Right hindlimb (tissue), 1 donor: ENCODE measurements at places on chromosomes 16 and 17.

GRCh38 chr17:50575581-50576210 lies 15.2 kb downstream of the CACNA1G start:
- no peak for DNase-seq

GRCh38 chr17:82215095-82215971 lies 2.7 kb upstream of the CCDC57 start:
- DNase-seq: peak; percentile 39

DNA sequence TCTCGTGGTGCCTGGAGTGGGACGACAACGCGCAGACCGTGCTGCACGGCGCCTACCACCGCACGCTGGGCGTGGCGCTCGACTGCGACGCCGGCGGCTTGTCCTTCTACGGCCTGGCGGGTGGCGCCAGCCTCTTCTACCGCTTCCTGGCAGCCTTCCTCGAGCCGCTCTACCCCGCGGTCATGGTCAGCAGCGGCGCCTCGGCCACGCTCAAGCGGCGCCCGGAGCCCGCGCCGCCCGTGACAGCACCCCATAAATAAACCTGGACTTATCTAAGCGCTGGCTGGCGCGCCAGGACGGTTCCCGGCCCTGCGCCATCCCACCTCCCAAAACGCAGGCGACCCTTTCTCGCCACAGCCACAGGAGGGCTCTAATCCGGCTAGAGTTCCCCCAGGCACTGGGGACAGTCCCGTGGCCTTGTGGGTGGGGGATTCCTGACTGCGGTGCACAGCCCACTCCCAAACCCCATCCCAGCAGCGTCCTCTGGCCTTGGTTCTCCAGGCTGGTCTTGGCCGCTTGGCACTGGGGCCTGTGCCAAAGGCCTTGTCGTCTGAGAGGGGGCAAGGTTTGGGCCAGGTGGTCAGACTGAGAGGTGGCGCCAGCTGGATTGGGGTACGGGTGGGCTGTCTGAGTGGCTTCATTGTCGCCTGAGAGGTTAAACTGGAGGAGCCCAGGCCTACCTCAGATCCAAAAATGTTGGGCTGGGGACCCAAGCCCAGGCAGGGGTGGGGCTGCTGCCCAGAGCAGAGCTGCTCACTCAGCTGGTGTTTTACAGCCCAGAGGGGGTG lies 10.1 kb upstream of the SLC16A5 start:
- no peak for DNase-seq

DNA sequence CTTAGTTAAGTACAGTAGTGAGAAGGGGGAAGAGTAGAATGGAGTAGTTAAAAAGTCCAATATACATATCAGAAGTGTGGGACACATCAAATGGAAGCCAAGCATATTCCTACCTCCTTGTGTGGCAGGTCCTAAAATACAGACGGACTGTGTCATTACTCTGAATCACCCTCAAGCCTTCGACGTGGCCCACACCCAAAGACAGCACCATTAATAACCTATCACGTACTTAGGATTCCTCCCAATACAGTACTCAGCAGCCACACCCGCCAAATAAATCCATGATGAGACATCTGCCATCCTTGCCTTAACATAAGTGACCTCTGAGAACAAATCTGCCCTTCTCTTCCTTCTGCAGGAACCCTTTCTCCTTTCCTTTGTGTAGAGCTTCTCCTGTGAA lies 38.9 kb downstream of the UBE2G1 start:
- DNase-seq: no peak

DNA sequence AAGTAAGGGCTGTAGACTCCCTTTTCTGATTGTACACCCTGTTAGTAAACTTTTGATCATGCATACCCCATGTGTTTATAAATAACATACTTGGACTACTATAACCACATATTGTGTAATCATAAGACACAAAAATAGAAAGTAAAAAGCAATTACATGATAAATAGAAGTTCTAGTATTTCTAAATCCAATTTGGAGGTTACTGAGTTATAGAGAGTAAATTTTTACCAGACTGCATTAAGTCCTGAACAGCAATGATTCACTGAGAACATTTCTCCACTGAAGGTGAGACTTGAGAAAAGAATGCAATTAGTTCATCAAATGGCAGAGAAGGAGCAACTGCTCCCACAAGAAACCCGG lies 7.7 kb upstream of the TBKBP1 start:
- DNase-seq: no peak

DNA sequence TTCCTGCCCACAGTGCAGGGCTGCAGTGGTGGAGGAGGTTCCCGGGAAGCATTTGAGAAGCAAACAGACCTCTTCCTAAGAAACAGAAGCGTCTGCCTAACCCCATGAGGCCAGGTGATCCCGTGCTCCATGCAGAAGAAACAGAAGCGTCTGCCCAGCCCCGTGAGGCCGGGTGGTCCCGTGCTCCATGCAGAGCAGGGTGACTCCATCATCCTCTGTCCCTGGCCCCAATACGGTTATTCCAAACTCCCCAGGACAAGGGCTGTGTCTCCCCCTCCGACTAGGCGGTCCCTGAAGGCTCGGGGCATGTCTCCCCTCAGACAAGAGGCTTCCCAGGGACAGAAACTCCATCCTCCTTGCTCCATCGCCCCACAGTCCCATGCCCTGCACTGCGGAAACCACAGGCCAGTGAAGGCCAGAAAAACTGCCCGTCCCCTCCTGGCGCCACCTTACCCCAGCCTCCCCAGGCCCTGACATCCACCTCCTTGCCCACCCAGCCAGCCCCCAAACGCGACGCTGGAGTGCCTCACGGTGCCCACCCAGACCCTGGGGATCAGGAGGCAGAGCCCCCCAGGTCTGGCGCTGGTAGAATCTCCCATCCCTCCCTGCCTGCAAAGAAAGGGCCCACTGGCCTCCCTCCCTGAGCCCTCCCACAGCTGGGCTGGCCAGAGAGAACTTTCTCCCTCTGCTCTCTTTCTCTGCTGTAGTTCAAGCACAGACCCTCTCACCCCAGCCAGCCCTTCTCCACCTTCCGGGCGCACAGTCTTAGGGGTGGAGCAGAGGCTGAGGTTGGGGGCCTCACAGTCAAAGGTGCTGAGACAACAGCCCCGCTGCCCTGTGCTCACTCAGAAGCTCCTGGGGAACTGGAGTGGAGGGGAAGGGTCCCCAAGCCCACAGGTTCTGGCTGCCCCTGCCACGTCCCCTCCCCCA lies 30.6 kb upstream of the KRT17 start:
- no peak for DNase-seq

DNA sequence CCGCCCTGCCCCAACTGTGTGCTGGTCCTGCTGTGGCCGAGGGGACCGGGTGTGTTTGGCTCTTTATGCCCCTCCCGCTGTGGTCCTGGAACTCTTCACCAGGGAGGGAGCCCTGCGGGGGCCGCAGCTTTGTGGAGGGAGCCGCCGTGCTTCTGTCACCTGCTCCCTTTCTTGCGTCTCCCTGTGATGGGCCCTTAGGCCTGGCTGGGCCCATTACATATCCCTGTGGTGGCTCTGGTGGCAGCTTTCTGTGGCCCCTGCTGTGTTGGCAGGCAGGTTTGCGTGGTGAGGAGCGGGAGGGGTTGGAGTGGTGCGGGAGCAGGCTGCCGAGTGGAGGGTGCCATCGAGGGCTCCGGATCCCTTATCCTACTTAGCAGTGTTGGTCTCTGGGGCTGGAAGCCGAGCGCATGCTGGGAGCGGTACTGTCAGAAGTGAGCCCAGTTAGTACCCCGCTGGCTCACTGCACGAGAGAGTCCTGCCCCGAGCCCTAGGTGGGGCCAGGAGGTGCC lies 60.4 kb downstream of the PDPK1 start:
- DNase-seq: no peak

DNA sequence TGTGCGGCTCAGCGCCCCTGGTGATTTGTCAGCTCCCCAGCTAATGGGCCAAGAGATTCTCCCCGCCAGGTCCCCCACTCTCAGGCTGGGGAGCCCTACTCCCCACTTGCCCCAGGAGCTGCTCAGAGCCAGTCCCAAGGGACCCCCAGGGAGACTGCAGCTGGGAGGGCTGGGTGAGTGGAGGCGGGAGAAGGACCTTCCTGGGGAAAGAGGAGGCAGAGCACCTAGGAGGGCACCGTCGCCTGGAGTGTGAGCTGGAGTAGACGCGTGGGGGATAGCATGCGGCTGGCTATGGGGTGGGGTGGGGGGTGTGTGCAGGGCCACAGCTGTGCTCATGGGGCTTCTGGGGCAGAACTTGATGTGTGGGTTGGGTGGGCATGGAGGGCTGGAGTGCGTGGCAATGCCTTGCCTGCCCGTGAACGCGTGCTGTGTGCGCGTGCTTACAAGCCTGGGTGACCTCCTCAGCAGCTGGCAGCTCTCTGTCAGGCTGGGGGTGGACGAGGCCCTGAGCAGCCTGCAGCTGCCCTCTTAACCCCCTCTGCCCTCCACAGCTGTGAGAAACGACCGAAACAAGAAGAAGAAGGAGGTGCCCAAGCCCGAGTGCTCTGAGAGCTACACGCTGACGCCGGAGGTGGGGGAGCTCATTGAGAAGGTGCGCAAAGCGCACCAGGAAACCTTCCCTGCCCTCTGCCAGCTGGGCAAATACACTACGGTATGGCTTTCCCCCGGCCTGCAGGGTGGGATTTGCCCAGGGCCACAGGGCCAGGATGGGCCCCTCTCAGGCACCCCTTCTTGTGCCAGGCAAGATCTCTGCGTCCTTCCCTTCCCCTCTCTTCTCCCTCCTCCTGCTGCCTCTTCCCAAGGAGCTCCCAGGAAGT lies 12.9 kb downstream of the GJD3 start:
- DNase-seq: peak; percentile 53

DNA sequence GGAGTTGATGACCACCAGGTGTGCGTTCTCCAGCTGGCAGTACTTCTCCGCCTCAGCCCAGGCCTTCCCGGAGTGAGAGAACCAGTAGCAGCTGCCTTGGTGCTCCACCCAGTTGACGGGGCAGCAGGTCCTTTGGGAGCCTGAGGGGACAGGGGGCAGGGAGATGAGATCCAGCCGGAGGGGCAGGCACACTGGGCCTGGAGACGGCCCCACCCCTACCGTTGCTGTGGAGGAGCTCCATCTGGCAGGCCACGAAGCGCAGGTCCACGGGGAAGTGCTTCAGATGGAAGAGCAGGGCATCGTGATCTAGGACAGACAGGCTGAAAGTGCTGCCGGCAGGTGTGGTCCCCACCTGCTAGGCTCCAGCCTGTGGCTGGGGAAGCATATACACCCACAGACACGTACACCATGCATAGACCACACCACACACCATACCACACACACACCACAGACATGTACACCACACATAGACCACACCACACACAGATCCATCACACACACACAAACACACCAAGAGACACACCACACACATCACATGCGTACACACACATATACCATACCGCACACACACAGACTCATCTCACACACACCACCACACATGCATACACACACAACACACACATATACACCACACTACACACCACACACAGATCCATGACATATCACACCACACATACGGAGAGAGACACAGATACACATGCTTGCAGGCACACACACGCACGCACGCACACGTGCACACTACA lies 7.4 kb downstream of the ASGR2 start:
- no peak for DNase-seq

- peak; percentile 74 for DNase-seq
These were observed 17.6 kb downstream of the CDK5R1 start for GRCh38 chr17:32504166-32504990.

GRCh38 chr16:27829975-27830374 lies 233.5 kb downstream of the GSG1L start:
- DNase-seq: no peak

DNA sequence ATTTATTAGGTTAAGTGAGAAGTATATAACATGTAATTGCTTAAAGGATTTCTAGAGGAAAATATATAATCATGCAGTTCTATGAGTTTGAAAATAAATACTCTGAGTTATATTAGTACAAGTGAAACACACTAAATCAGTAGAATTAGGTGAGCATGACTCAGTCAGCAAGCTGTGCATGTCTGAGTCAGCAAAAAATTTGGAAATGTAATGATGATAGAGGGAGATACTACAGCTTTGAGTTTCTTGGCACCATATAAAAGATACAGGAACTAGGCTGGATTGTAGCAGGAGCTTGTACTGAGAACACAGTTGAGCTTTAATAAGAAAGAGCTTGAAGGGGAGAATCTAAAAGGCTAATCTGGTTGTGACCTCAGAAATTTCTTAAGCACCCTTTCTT lies 1224.6 kb downstream of the CDH8 start:
- DNase-seq: no peak

- no peak for DNase-seq
These were observed at the start of gene UNC13D for GRCh38 chr17:75843577-75844529. UNC13D (minus strand) TSS chr17:75844404; CDS start chr17:75844337, 67 bp downstream.

DNA sequence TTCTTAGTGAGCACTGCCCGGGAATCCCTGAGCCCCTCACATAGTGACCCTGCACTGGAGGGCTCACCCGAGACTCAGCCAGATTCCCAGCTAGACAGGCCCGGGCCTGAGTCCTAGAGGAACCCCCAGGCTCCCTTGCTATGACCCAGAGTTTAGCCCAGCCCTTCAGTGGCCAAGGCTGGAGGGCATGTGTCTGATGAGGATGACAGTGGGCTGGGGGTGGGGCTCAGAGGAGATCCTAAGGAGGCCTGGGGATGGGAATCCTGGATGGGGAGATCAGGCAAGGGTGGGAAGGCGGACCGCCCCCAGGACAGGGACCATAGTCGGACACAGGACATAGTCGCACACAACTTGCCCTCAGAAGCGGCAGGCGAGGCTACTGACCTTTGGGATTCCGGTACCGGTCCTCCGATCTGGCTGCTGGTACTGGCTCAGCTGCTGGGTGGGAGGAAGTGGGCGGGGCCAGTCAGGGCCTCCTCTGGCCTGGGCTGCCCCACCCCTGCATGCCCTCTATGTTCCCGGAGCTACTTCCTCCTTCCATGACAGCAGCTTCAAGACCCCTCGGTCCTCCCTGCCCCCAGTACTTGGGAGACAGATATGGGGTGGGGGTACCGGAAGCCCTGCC lies 1.1 kb downstream of the CD79B start:
- DNase-seq: no peak

GRCh38 chr17:47414612-47415011 lies 90.9 kb downstream of the EFCAB13 start:
- no peak for DNase-seq

- no peak for DNase-seq
These were observed 42.6 kb downstream of the GDE1 start for GRCh38 chr16:19479302-19479721.

GRCh38 chr17:42225646-42226045 lies 31.4 kb upstream of the GHDC start:
- DNase-seq: no peak

DNA sequence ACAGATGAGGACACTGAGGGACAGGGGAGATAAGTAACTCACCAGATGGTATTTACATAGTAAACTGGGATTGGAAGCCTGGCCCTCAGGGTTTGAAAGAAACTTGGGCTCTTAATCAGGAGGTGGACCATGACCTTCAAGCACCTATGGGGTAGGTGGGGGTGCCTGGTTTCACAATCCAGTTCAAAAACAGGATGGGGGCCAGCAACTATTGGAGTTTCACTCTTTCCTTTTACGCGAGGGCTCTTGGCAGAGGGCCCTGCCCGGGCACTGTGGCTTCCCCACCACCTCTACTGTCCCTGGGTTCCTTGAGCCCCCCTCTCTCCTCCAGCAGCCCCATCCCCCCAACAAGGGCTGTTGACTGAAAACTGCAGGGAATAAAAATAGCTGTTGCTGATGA lies 11.3 kb upstream of the PRR29 start:
- DNase-seq: no peak

- DNase-seq: no peak
These were observed 12.2 kb downstream of the TSPOAP1 start for GRCh38 chr17:58316260-58316960.
